Breast epithelium (tissue), 4 donors: ENCODE measurements at places on chromosomes 4 and X. TPM values are rescaled to one million over a fixed set of nuclear protein-coding genes. Genes with fewer than 3 reads are reported as not detected.

DNA sequence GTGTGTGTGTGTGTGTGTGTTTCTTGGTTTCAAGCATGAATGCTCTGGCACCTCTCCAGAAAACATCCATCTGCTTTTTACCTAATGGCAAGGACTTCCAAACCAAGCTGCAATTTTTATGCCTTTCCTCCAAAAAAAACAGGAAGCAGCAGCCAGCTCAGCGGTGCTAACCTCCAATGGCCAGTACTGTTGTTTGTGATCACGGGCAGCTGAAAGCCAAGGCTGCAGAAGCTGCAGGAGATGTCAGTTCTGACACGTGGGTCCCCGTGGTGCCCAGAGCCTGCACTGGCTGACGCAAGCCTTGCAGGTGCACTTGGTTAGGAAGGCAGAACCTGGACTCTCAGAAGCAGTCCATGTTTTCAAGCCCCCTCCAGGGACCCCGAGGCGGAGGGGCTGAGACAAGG, 313.6 kb upstream of the DDX53 start:
- no peak for DNase-seq

DNA sequence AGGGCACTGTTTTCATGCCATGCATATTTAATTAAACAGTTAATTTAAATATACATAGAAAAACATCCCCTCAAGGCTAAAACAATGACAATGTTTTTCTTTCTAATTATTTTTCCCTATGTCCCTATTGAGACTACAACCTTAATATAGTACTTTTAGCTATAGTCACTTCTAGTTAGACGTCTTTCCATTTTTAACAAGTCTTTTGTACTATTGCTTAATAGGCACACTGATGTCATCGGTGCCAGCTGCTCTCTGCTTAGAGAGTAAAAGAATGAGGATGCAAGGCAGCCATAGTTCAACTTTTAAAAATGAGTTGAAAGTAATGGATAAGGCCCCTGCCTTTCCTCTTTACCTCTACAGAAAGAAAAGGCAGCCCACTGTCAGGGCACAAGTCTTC, 191.1 kb downstream of the KCTD8 start:
- DNase-seq = no peak

DNA sequence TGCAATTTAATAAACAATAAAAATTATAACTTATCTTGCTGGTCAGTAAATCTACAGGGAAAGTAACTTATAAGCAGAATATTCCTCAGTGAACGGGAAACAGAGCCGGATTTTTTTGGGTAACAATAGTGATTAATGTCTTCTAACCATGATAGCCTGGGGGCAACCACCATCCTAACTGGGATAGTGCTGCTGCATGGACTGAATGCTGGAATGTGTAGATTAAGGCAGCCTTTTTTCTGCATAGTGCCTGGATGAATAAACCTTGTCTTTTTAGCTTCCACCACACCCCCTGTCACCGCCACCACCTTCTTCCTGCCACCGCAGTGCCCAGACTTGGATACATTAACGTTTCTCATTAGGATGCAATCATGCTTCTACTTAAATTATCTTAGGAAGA, 83.6 kb upstream of the LNX1 start:
- DNase-seq = no peak

GRCh38 chr4:54395013-54395527, 166.0 kb downstream of the PDGFRA start:
- no peak for DNase-seq

Gene VEGFC
- 17.0 TPM for total RNA-seq

GRCh38 chr4:25446611-25447010, 69.5 kb downstream of the ANAPC4 start:
- DNase-seq = no peak

DNA sequence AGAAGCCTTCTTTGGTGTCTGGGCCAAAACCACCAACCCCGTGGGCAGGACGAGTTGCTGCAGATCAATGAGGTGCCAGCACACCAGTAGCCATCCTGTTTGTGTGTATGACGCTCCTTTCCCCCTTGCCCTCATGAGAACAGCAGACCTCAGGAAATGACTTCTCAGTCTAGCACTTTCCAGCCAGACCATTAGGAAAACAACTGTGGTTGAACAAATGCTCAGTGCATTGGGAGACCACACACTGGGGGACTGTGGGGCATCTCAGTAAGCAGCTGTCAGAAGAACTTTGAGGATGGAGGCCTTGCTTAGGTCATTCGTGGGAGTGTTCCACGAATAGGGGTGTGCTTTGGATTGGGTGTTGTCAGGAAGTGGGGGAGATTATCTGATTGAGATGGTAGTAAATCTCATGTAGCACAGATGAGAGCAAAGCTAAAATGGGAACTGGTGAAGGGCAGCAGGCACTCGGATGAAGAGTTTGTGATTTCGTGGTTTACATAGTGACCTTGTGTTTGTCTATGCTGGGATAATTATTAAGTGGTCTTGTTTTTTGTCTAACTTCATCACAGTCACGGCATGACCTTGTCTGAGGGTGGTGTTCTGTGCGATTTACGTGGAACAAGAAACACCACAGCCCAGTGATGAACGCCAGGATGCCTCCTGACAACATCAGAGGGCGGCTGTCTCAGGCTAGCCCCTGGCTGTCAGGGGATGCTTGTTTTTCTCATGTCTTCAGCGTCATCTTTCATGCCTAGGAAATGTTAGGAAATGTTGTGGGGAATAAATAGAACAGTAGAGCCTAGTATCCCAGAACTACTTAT, 70.1 kb downstream of the USP46 start:
- peak; percentile 78 for DNase-seq

- DNase-seq = no peak
Observed at GRCh38 chr4:75637176-75637575, 6.8 kb upstream of the CDKL2 start.

DNA sequence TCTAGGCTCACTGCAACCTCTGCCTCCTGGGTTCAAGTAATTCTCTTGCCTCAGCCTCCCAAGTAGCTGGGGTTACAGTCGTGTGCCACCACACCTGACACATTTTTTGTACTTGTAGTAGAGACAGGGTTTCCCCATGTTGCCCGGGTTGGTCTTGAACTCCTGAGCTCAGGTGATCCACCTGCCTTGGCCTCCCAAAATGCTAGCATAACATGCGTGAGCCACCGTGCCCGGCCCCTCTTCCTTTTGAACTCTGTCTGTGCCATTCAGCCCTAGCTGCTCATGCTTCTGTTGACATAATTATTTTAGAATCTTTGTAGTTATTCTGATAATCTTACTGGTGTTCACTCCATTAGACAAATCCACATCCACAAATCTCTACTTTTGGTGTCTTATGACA, 1231.3 kb upstream of the ADGRL3 start:
- DNase-seq = no peak
